ENCODE measurements at places on chromosomes 13 and 19.

DNA sequence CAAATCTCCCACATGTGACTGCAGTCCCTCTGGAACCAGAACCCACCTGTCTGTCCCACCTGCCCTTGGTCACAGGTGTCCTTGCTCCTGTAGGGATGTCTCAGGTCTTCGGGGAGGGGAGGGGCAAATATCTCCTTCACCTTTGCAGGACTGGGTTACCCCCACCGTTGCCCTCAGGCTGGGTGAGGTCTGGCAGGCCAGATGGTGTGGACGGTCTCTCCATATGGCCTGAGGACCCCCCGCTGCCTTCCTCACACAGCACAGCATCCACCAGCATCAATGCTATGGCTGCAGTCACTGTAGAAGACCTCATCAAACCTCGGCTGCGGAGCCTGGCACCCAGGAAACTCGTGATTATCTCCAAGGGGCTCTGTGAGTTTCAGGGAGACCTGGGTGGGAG, 10.0 kb downstream of the SLC5A5 start:
- peak; percentile 22 for DNase-seq

GRCh38 chr19:19742773-19743172, 9.9 kb upstream of the ZNF14 start:
- DNase-seq = no peak

DNA sequence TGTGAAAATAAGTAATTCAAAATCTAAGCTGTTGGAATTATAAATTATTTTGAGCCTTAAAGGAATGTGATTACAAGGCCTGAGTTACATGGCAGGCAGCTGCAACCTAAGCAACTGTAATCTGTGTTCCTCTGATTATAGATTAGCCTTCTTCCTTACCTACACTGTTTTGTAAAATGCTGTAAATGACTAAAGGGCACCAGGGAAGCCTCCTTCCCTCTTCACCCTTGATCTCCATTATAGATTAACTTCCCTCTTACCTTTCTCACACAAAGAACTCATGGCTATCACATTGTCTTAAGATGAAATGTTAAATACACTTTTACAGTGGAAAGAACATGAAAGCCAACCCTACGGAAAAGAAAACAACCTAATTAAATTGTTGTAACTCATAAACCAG, 423.7 kb upstream of the KLF12 start:
- DNase-seq = no peak

GRCh38 chr19:29639086-29639485, 26.2 kb upstream of the PLEKHF1 start:
- DNase-seq = no peak

DNA sequence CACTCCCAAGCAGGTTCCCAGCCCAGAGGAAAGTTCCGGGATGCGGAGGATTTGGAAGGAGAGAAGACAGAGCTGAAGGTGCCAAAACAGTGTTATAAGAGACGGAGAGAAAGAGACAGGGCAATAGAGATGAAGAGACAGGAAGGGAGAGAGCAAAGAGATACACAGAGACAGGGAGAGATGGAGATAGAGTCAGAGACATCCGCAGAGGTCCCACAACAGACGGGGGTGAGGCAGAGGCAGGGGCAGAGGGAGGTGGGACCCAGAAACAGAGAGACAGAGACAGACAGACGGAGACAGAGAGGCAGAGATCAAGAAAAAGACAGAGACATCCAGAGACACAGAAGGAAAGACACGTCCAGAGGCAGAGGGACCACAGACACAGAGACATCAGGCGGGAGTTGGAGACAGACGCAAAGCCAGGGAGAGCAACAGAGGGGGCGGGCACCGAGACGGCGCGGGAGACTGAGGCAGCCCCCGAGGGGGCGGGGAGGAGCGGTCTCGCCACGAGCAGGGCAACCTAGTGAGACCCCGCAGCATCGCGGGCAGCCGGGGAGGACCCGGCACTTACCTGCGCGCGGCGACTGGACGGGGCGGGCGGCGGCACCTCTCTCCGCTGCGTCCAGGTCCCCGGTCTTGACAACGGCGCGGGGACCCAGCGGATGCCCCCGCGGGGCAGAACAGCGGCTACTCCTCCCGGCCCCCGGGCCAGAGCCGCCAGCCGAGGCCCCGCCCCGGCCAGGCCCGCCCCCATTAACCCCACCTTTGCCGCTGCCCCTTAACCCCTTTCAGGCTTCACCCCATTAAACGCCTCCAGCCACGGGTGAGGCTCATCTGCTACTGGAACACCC, at the start of gene GPR4:
TSS of gene GPR4 (minus strand) at position 689 of the 851 bp plus-strand sequence. CDS start 10,346 bp downstream, outside the sequence.
- DNase-seq = no peak

DNA sequence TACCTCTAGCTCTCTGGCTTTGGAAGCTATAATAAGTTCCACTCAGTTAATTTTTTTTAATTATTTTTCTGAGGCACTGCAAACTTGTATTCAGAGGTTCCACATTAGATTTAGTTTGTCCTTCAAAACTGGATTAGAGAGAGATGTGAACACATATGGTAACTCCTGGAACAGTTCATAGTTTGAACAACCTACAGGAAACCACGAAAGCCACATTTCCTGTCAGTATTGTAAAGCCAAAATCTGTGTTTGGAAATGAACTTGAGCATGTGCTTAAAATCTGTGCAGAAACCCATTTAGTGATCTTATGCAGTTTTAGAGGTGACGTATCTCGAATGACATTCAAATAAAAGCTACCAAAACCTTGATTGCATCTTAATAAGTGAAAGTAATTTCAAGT, 1952.0 kb downstream of the OLFM4 start:
- no peak for DNase-seq

- no peak for DNase-seq
Observed at GRCh38 chr19:6599866-6600454, 9.0 kb upstream of the CD70 start.

GRCh38 chr13:58207501-58207900, 576.0 kb downstream of the PCDH17 start:
- DNase-seq = no peak

- no peak for DNase-seq
Observed at GRCh38 chr13:35881360-35881759, 249.8 kb downstream of the DCLK1 start.

DNA sequence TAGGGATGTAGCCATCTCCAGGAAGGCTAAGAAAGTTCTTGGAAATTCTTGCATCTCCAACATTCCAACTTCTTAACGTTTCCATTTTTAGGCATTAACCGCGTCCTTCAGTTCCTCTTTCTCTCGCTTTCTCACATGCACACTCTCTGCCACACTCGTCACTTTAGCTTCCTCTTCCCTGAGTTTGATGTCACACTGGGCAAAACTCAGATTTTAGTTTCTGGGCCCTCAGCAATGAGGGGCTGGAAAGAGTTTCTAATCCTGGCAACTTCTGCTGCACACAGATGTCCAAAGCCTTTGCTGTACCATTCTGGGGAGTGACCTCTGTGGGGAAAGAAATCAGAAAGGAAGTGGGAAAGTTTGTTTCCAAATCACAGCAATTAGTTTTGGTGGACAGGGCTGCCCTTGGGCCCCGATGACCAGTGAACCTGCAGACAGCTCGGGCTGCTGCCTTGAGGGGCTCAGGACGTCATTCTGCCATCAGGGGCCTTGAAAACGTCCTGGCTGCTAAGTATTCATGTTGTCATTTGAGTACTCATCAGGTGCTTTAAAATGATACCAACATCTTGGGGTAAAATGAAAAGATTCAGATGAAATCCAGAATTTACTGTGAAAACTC, 89.3 kb downstream of the KL start:
- no peak for DNase-seq

GRCh38 chr19:40754611-40755247, 3.7 kb downstream of the SNRPA start:
- DNase-seq = no peak

- no peak for DNase-seq
Observed at GRCh38 chr13:92734545-92734944, 492.1 kb upstream of the GPC6 start.

DNA sequence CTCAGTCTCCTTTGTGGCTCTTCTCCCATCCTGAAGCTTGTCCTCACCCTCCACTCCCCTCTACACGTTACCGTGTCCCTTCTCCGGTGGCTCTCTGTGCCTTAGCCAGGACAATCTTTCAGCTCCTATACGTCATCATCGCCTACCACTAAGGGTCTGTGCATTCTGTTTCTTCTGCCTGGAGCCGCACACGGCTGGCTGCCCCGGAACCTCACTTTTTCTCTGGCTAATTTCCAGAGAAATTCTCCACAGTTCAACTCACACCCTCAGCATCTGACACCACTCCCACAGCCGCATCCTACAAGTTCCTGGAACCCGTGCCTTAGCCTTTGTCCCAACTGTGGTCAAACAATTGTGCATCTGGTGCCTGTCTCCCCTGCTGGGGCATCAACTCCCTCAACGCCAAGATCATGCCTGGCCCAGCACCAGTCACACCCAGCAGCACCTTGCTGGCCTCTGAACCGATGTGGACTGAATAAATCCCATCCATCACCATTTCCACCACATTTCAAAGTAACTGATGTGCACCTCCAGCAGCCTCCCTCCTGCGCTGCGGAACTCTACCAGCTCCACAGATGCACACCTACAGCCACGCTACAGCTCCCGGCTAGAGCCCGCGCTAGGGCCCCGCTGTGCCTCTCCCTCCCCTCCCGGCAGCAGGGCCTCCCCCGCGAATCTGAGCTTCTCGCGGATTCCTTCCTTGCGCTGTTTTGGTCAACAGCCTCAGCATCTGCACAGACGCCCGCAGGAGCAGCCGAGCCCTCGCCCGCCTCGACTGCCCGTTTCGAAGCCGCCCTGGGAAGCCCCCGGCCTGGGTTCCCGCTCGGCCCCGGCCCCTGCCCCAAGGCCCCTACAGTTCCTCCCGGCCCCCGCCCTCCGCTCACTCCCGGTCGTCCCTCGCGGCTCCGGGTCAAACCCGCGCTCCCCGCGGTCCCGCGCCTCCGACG, 689 bp downstream of the DCUN1D2 start:
- peak; percentile 79 for DNase-seq

DNA sequence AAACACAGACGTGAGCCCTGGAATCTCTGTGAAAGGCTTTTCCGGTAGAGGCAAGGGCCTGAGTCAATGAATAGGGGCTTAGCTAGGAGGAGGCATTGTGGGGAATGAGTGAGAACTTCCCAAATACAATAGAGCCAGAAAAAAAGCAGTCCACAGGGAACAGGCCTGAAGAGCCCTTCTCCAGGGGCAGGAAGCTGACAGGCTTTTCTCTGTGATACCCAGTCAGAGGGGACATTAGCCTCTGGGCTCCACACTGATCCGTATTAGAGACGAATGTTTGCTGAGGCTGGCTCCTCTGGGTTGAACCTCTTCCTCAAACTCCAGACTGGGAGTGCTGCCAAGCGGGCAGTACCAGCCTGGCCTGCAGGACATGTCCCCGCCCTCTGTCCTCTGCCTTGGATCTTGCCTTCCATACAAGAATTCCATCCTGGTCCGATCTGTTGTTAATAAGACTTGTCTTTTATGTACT, 2.3 kb downstream of the DHRS12 start:
- DNase-seq = peak; percentile 85

DNA sequence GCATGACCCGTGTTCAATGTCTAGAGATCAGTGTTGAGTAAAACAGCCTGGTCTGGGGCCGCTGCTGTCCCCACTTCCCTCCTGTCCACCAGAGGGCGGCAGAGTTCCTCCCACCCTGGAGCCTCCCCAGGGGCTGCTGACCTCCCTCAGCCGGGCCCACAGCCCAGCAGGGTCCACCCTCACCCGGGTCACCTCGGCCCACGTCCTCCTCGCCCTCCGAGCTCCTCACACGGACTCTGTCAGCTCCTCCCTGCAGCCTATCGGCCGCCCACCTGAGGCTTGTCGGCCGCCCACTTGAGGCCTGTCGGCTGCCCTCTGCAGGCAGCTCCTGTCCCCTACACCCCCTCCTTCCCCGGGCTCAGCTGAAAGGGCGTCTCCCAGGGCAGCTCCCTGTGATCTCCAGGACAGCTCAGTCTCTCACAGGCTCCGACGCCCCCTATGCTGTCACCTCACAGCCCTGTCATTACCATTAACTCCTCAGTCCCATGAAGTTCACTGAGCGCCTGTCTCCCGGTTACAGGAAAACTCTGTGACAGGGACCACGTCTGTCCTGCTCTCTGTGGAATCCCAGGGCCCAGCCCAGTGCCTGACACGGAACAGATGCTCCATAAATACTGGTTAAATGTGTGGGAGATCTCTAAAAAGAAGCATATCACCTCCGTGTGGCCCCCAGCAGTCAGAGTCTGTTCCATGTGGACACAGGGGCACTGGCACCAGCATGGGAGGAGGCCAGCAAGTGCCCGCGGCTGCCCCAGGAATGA, 1.5 kb upstream of the CEACAM5 start:
- DNase-seq = peak; percentile 87

GRCh38 chr19:6062274-6062673, 48.0 kb downstream of the RFX2 start:
- no peak for DNase-seq

- DNase-seq = no peak
Observed at GRCh38 chr19:39768786-39769185, 9.9 kb upstream of the LEUTX start.

GRCh38 chr19:11495481-11495880, 10.2 kb downstream of the ZNF653 start:
- DNase-seq = no peak

DNA sequence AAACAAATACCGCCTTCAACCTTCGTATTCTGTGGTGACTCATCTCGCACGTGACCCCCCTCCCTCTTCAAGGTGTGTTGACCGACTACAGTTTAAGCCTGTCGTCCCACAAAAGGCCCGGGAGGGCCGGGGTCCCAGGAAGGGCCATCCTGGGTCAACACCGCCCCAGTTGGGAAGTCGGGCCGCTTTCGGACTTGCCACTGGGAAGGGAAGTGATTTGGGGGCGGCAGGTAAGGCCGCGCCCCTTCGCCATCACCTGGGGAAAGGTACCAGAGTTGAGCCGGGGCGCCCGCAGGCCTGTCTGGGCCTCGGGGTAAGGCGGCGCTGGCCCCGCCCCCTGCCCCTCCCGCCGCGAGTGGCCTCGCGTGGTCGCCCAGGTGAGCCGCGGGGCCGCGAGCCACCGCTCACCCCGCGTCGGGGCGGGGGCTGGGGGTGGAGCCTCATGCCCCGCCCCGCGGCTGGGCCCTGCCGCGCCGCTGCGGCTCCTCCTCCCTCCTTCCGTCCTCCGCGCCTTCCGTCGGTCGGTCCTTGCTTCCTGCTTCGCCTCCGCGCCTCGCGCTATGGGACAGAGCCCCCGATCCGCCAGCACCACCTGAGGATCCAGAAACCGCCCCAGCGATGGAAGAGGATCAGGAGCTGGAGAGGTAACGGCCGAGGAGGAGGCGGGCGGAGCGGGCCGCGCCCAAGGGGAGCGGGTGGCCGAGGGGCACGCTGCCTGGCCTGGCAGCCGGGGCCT, at the start of gene POLR1D:
TSS of gene POLR1D (plus strand) at position 527 of the 736 bp plus-strand sequence. CDS start at position 619, 92 bp downstream.
- peak; percentile 93 for DNase-seq

GRCh38 chr19:31109636-31110035, 239.6 kb downstream of the TSHZ3 start:
- DNase-seq = no peak

DNA sequence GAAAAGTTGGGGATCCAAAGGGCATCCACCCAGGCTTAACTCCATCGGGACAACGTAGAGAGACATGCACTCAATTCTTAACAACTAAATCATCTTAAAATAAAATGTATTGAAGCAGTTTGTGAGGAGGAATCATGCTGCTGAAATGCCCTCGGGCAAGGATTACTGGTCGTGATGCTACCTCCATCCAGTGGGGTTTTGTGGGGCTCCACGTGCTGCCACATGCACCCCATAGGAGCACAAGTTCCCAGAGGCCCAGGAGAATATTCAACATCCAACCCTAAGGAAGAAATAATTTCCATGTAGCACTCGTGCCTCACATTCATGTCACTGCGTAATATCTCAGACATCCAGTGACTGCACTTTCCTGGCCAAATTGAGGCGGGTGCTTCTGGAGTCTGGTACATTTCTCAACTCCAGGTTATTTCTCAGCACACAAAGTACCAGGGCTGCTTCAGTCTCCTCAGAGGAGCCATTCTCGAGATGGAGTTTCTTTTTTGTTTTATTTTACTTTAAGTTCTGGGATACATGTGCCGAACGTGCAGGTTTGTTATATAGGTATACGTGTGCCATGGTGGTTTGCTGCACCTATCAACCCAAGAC, 429.8 kb downstream of the FOXO1 start:
- no peak for DNase-seq

- DNase-seq = no peak
Observed at GRCh38 chr13:111011899-111012298, 97.0 kb upstream of the ANKRD10 start.

All from Right ventricle myocardium inferior (tissue), 1 donor.